ENCODE measurements at places on chromosomes 2 and 18.

DNA sequence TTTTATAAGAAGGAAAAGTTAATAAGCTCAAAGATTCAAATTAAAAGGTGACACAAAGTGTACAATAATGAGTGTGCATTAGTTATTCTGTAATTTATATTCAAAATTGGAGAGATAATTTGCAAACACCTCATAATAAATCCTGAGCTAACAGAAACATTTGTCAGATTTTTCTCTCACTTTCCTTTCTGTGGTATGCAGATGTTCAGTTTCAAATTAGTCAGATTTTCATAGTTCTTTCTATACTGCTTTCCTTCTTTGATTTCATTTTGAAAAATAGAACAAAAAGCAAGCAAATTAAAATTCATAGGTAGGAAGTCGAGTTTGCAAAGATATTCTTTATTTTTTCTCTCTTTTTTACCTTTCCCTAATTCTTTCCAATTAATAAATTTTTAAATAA is 1420.1 kb upstream of the NXPH2 start:
- no peak for DNase-seq

GRCh38 chr2:200199576-200200263 is 106.8 kb upstream of the SPATS2L start:
- DNase-seq: no peak

DNA sequence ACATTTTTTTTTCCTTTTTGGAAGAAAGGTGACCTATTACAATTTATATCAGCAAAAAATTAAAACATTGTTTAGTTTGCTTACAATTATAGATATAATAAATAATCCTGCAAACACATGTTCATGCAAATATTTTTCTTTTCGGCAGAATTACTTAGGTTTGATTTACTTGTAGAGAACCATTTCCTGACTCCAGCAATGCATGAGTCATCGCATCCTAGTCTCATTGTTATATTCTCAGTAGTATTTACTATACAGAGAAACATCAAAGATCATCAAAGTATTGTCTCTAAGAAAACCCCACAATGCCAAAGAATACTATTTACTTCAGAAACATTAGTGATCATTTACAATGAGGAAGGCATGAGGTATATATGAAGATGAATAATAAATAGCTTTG is 40.4 kb upstream of the MTIF2 start:
- no peak for DNase-seq

- DNase-seq: no peak
Measured at GRCh38 chr2:10196948-10197696, 74.6 kb downstream of the RRM2 start.

DNA sequence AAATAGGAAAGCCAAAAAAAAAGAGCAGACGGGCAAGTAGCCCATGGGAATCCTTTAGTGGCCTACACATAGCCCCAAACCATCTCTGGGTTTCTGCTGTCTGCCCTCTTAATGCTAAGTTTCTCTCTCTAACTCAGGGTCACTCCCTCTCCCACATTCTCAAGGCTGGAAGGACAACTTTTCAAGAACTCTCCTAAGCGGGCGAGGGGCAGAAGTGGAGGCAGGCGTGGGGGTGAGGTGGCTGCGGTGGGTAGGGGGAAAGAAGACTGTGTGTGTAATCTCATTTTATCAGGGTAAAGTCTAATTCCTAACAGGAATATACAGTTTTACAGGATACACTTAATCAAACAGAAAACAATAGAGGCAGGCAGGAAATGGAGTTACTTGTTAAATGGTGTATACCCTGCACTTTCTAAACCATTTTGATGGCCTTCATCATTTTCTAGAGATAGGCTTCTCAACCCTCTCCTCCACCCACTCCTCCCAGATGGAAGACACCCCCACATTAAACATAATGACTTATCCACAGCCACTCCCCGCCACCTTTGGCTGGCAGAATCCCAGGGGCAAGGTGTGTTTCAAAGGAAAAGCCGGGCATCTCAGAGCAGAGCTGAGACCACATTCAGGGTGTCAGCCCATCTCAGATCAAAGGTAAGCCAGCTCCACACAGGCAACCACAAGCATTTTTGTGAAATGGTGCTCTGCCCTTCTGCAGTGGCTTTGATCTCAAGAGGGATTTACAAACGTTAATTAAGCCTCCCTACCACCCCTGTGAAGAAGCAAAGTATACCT is 6.8 kb downstream of the SMAD7 start:
- no peak for DNase-seq

DNA sequence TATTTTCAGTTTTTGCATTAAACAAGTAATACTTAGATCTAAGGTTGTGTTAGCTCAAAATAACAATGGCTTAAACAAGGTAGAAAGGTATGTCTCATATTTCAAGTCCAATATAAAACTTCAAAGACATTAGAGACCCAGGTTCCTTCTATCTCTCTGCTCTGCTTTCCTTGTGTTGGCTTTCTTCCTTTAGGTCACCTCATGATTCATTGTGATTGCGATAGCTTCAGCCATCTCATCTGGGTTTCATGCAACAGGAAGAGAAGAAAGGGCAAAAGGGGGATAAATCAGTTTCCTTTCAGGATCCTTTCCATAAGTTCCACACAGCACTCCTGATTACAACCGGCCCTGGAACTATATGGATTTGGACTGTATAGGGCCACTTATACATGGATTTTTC is 16.0 kb upstream of the TBR1 start:
- DNase-seq: no peak

GRCh38 chr2:20594957-20595356 is 55.9 kb downstream of the HS1BP3 start:
- no peak for DNase-seq

DNA sequence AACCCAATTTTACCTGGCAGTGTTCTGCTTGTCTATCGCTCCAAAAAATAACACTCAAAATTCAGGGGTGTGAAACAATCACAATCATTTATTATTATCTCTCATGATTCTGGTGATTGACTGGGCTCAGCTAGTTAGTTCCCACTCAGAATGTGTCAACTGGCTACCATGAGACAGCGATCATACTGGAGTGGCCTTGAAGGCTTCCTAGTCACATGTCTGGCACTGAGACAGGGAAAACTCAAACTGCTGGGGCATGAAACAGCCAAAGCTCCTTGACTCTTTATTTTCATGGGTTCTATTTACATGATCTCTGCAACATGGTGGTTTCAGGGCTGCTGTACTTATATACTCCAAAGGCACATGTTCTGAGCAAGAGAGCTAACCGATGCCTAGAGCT is 6.2 kb upstream of the ANXA4 start:
- DNase-seq: no peak

GRCh38 chr2:38153476-38154135 is 77.7 kb upstream of the CYP1B1 start:
- no peak for DNase-seq

DNA sequence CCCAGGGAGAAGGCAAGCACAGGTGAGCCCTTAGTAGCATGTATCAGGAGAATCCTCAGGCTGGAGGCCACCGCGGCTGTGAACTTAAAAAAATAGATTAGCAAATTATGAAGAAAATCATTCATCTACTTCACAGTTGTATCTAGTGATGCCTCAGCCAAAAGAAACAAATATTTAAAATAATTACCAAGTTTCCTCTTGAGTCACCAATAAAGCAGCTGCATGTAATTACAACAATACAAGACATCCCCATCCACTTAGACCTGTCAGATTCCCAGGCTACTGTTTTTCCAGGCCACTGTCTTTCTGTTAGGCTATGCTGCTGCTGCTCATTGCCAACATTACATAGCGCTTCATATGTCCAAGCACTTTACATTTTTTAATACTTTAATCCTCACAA is 54.6 kb upstream of the PHLPP1 start:
- no peak for DNase-seq

DNA sequence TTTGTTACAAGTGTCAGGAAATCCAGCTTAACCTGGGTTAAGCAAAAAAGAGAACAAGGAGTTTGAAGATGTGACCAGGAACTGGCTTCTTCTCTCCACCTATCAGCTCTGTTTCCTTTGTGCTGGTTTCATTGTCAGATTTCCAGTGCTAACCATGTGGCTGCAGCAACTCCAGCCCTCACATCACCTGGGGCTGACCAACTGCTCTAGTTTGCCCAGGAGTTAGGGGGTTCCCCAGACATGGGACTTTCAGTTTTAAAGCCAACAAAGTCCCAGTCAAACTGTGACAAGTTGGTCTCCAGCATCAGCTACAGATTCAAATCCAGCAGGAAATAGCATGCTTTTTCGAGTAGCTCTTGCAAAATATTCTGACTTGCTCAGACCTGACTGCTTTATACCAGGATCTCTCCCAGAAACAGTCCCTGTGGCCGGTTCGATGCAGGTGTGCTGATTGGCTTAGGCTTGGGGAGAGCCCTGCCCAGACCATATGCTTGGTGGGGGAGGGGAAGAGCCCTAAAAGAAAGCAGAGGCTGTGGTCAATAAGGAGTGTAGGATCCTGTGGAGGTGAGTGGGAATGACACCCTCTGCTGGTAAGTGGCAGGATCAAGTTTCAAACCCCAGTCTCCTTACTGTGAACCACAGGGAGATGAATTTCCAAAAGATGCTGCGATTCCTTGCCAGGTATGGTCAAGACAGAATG is 49.5 kb downstream of the KCNE4 start:
- no peak for DNase-seq

DNA sequence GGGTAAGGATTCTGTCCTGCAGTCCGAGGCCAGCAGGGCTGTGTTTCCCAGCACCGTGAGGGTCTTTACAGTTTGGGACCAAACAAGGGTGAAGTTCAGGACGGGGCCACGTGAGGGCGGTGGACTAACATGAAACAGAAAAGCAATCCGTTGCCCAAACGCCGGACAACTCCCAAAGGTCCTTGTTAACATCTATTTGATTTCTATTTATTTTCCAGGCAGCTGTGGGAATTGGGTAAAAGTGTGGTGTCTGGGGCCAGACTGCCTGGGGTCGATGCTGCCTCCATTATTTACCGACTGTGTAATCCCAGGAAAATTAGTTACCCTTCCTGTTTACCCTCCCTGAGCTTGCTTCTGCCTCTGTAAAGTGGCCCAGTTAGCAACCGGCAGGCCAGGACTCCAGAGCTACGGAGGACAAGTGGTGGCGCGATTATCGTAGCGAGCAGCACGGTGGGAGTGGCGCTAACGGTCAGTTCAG is 66.3 kb upstream of the TCF7L1 start:
- DNase-seq: no peak

GRCh38 chr2:55119711-55120487 is 69.6 kb upstream of the RTN4 start:
- no peak for DNase-seq

- no peak for DNase-seq
Measured at GRCh38 chr2:127623388-127624319, 22.3 kb upstream of the GPR17 start.

DNA sequence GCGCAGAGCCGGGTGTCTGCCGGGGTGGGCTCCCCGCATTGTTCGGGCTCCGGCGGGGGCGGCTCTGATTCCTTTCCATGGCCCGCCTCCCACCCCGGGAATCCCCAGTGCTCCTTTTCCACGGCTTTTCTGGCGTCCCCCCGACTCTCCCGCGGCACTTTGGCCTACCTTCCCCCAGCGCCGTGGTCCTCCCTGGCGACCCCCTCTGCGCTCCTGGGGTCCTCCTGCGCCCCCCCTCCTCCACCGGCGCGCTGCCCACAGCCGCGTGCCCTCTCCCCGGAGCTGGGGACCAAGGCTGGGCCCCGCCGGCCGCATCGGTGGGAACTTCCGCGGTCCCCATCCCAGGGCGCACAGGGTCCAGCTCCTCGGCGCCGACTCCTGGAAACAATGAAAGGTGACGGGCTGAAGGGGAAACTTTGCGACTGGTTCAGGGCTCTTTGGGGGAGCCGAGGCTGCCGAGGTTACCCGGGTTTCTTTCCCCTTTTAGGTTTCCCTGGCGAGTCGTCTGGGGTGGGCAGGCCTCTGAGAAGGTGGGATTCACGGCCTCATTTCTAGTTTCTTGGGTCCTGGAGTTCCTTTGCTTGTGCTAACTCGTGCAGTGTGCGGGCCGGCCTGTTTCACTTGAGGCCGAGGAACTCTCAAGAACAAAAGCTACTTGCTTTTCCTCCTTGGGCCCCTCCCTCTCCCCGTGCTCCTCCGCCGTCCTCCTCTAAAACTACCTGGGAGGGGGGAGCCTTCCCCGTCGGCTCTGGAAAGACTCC is 2.2 kb downstream of the TGIF1 start:
- DNase-seq: peak; percentile 50

DNA sequence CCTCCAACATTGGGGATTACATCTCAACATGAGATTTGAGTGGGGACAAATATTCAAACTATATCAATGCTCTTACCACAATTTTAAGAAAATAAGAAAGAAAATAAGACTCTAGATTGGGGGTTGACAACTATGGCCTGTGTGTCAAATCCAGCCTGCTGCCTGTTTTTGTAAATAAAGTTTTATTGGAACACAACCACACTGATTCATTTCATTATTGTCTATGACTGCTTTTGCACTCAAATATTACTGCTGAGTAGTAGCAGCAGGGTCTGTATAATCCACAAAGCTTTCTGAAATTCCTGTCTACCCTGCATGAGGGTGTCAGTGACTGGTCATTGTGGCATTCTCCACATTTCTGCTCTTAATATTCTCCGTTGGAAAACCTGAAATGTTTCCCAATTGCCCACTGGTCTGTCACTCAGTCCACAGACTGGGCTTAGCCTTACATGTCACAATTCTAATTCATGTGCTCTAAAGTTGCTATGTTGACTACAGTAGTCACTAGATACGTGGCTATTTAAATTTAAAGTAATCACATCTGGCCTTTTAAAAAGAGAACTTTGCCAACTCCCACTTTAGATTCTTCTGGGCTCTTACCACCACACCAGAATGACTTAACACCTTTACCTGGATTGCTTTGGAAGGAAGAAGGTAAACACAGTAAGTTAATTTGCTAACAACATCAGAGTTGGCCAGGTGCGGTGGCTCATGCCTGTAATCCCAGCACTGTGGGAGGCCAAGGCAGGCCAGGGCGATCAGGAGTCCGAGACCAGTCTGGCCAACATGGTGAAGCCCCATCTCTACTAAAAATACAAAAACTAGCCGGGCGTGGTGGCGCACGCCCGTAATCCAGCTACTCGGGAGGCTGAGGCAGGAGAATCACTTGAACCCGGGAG is 86.9 kb downstream of the CLHC1 start:
- DNase-seq: no peak

DNA sequence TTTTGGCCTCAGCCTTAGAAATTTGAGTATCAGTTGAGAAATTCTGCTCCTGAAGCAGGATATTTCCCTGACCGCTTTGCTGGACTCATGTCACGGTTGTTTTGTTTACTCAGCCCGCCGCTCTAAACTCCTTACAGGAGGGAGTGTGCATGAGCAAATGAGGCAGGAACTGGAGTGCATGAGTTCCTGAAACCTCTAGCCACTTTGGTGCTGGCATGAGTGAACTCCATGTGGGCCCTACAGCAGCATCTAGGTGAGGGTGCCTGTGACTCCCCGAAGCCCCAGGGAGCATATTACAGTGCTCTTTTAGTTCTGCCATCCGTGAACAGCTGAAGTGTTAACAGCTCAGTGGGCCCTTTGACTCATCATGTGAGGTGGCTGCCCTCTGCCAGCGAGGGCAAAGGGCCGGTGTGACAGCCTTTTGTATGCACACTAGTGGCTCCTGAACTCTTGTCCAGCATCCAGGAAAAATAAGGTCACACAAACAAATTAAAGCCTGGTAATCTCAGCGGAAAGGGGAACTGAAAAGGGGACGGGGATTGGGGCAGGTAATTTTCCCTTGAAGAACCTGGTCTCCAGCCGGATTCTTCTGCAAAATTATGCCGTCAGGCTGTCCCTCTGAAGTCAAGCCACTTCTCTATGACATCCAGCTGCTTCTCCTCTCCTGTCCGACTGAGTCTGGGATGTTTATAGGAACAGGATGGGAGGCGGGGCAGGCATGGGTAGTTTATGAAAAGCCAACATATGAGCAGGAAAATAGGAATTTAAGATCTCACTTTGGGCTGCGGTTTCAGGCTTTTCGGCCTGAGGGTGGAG is 1668.7 kb downstream of the SUCLG1 start:
- DNase-seq: no peak

- DNase-seq: no peak
Measured at GRCh38 chr2:197982565-197982964, 178.2 kb downstream of the PLCL1 start.

All from HL-60 (cell line).